ENCODE measurements at places on chromosomes 2 and 18. TPM values are rescaled to one million over a fixed set of nuclear protein-coding genes. Genes with fewer than 3 reads are reported as not detected.

TRIM43 gene
- not detected for total RNA-seq

MYO5B gene
- 0.28 TPM for total RNA-seq

- H3K4me1 ChIP-seq: peaks cover 44% of the 10 kb centered on the region
- H3K27me3 ChIP-seq: peaks cover 2% of the 10 kb centered on the region
- DNase-seq: peak; percentile 74
- peak overlapping the region; percentile 57 for H3K4me3 ChIP-seq
Measured at GRCh38 chr2:205734436-205735037, 52.2 kb downstream of the NRP2 start.

- H3K27ac ChIP-seq: no peak overlapping the region
- H3K36me3 ChIP-seq: no peaks in the 10 kb centered on the region
- H3K27me3 ChIP-seq: peaks cover 7% of the 10 kb centered on the region
- DNase-seq: no peak
Measured at GRCh38 chr2:184599872-184600222, 1.5 kb downstream of the ZNF804A start.

DNA sequence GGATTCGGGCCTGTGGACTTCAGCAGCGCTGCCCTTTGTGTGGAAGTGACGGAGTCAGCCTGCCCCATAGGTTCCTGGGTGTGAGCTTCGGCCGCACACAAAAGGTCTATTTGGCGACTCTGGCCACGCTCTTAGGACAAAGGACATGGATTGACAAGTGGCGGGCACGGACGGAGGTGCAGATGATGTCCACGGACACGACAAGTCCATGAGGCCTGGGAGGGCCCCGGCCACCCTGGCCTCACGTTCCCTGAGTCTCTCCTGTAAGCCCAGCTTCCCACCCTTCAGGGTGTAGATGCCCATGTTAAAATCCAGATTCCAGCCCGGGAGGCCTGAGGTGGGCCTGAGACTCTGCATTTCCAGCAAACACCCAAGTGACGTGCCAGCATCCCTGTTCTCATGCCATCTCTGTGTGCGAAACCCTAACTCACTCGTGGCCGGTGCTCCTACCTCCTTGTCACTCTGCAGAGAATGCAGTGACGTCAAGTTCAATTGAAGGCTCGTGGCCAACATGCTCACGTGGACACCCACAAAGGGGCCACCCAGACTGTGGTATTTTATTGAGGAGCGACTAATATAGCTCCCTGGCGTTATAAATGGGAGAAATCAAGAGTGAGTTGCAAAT lies 111.7 kb downstream of the RTP5 start:
- DNase-seq: no peak
- H3K4me3 ChIP-seq: no peak overlapping the region
- H3K36me3 ChIP-seq: no peaks in the 10 kb centered on the region
- H3K4me1 ChIP-seq: no peaks in the 10 kb centered on the region
- peaks cover 17% of the 10 kb centered on the region for H3K27me3 ChIP-seq

DNA sequence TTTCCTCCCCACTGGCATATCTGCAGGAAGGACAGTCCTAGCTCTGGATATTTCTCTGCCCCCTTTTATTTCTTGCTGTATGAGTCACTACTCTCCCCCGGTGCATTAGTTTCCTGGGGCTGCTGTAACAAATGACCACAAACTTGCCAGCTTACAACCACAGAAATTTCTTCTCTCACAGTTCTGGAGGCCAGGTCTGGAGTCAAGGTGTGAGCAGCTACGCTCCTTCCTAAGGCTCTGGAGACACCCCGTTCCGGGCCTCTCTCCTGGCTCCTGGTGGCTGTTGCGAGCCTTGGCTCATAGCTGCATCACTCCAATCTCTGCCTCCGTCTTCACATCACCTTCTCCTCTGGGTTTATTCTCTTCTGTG lies 34.1 kb downstream of the PTPRM start:
- DNase-seq: peak; percentile 56
- H3K36me3 ChIP-seq: peaks cover 10% of the 10 kb centered on the region
- H3K4me1 ChIP-seq: peaks cover 51% of the 10 kb centered on the region
- no peak overlapping the region for H3K27ac ChIP-seq

DNA sequence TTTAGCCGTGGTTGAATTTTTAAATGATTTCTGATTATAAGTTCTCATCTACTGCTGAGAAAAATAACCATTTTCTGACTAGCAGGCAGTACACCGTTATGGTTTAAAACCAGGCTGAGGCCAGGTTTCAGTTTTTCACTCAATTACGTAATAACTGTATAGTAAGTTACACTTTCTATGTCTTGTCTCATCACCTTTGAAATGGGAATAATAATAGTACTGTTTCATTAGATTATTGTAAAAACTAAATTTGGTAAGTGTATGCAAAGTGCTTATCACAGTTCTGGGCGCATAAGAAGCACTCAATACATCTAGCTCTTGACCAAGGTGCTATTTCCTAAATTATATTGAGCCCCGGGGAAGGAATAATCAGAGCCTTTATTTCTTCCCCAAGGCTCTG lies 76.8 kb downstream of the LIMS1 start:
- no peaks in the 10 kb centered on the region for H3K27me3 ChIP-seq
- peaks cover 48% of the 10 kb centered on the region for H3K4me1 ChIP-seq
- DNase-seq: no peak
- H3K4me3 ChIP-seq: no peak overlapping the region
- H3K27ac ChIP-seq: peak overlapping the region; percentile 19
- no peaks in the 10 kb centered on the region for H3K36me3 ChIP-seq

GRCh38 chr2:191622374-191623320 lies 55.3 kb upstream of the NABP1 start:
- DNase-seq: no peak
- H3K4me3 ChIP-seq: no peak overlapping the region
- peaks cover 3% of the 10 kb centered on the region for H3K36me3 ChIP-seq
- H3K27me3 ChIP-seq: no peaks in the 10 kb centered on the region
- no peak overlapping the region for H3K27ac ChIP-seq

GRCh38 chr18:11324956-11325882 lies 175.8 kb upstream of the PIEZO2 start:
- peaks cover 7% of the 10 kb centered on the region for H3K27me3 ChIP-seq
- peak overlapping the region; percentile 58 for H3K4me3 ChIP-seq
- H3K36me3 ChIP-seq: peaks cover 16% of the 10 kb centered on the region
- DNase-seq: peak; percentile 92
- peak overlapping the region; percentile 95 for H3K27ac ChIP-seq

GRCh38 chr18:68733707-68734106 lies 18.8 kb upstream of the TMX3 start:
- H3K27ac ChIP-seq: peak overlapping the region; percentile 57
- H3K27me3 ChIP-seq: peaks cover 1% of the 10 kb centered on the region
- no peaks in the 10 kb centered on the region for H3K36me3 ChIP-seq
- H3K4me3 ChIP-seq: peak overlapping the region; percentile 67
- H3K4me1 ChIP-seq: peaks cover 26% of the 10 kb centered on the region
- no peak for DNase-seq

DNA sequence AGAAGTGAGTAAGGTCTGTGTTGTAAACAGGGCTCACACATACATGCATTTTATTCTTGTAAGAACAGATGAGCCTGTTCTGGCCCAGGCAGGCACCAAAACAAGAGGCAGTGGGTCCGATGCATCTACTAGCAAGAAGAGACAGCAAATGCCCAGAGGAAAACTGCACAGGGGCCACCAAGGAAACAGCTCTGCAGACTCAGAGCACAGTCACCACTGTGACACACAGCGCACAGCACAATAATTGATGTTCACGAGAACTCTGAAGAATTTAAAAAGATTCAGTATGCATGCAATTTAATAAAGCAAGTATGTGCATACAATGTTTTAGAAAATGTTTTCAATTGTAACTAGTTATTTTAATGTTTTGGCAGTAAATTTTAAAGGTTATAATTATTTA lies 24.8 kb downstream of the LONRF2 start:
- H3K4me1 ChIP-seq: no peaks in the 10 kb centered on the region
- H3K27ac ChIP-seq: no peak overlapping the region
- no peaks in the 10 kb centered on the region for H3K36me3 ChIP-seq

GRCh38 chr18:23502516-23503037 lies 734 bp upstream of the RMC1 start:
- peaks cover 5% of the 10 kb centered on the region for H3K36me3 ChIP-seq
- H3K27me3 ChIP-seq: no peaks in the 10 kb centered on the region
- no peak for DNase-seq
- peak overlapping the region; percentile 76 for H3K27ac ChIP-seq
- H3K4me1 ChIP-seq: peaks cover 44% of the 10 kb centered on the region

DNA sequence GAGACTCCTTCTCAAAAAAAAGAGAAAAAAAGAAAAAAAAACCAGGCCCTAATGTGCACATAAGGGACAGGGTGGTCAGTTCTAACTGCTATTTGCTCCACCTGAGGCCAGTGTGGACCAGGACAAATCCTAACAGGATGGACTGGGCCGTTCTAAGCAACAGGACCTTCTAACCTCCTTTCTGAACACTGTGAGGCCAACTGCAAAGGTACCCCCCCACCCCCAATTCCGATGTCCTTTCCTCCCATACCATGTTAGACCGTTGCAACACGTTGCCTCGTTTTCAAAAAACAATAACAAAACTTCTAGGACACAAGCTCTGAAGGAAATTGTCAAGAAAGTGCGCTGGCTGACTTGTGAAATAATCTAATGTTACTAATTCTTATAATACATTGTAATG lies 1.2 kb downstream of the THAP4 start:
- H3K27me3 ChIP-seq: no peaks in the 10 kb centered on the region
- peaks cover 31% of the 10 kb centered on the region for H3K36me3 ChIP-seq
- no peak for DNase-seq
- peak overlapping the region; percentile 80 for H3K27ac ChIP-seq
- H3K4me1 ChIP-seq: peaks cover 42% of the 10 kb centered on the region

GRCh38 chr18:67845035-67845434 lies 328.5 kb upstream of the DSEL start:
- H3K27ac ChIP-seq: no peak overlapping the region
- H3K4me3 ChIP-seq: 0 out of 2 replicates have a peak overlapping the region, but pooled peaks have one; percentile 14
- peaks cover 9% of the 10 kb centered on the region for H3K4me1 ChIP-seq
- peaks cover 11% of the 10 kb centered on the region for H3K36me3 ChIP-seq

- no peaks in the 10 kb centered on the region for H3K4me1 ChIP-seq
- no peaks in the 10 kb centered on the region for H3K36me3 ChIP-seq
- DNase-seq: no peak
- peaks cover 18% of the 10 kb centered on the region for H3K27me3 ChIP-seq
- no peak overlapping the region for H3K27ac ChIP-seq
- H3K4me3 ChIP-seq: no peak overlapping the region
Measured at GRCh38 chr2:234534515-234534914, 37.6 kb upstream of the ARL4C start.

GRCh38 chr2:158359846-158360245 lies 96.7 kb downstream of the CCDC148 start:
- peaks cover 10% of the 10 kb centered on the region for H3K4me1 ChIP-seq
- peaks cover 7% of the 10 kb centered on the region for H3K27me3 ChIP-seq
- H3K4me3 ChIP-seq: peak overlapping the region; percentile 73

DNA sequence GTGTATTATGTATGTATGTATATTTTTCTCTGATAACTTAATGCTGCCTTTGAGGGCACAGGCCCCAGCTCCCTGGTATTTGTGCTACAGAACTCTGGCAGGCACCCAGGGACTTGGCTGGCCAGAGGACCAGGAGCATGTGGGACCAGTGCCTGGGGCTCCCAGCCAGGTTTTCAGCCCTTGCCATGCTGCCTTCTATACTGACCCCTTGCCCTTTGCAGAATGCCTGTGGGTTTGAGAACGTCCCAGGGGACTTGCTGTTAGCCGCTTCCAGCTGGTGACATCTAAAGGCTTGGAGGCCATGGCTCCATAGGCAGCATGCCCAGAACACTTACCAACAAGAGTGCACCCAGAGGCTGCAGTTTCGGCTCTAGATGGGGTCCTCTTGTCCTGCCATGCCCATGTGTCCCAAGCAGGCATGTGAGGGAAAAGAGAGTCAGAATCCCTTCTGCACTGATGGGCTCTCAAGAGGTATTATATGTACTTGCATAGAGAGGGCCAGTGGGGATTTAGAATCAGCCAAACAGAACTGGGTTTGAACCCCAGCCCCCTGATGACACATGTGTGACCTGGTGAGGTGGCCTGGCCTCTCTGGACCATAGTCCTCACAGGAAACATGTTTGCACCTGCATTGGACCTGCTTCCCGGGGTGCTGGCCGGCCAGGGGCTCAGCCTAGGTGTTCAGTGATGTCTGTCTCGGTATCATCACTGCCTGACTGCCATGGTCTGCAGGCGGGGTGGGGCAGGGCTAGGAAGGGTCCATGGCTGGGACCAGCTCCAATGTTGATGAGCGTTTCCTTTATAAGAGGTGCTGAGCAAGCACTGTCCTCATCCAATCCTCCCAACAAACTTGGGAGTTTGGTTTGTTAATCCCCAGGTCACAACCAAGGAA lies 119.2 kb upstream of the FHL2 start:
- H3K27ac ChIP-seq: no peak overlapping the region
- no peaks in the 10 kb centered on the region for H3K36me3 ChIP-seq
- H3K4me3 ChIP-seq: no peak overlapping the region
- peaks cover 43% of the 10 kb centered on the region for H3K4me1 ChIP-seq

DNA sequence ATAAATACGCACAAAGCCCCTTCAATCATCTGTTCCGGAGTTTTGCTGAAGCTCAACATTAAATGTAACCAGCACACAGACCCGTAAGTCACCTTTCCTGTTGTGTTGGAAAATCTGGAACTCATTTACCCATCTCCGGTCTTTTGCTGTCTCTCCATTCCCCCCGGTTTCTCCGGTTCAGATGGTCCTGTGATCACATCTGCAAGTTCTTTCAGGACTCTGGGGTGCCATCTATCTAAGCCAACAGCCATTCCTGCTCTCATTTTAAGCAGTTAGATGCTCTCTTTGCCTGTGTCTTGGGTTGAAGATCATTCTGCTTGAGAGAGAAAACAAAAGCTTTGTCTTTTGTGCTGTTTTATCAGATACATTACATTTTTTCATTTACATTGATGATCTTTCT lies 91.7 kb upstream of the TGIF1 start:
- DNase-seq: no peak
- peaks cover 27% of the 10 kb centered on the region for H3K27me3 ChIP-seq
- H3K4me3 ChIP-seq: peak overlapping the region; percentile 26
- no peaks in the 10 kb centered on the region for H3K36me3 ChIP-seq

DNA sequence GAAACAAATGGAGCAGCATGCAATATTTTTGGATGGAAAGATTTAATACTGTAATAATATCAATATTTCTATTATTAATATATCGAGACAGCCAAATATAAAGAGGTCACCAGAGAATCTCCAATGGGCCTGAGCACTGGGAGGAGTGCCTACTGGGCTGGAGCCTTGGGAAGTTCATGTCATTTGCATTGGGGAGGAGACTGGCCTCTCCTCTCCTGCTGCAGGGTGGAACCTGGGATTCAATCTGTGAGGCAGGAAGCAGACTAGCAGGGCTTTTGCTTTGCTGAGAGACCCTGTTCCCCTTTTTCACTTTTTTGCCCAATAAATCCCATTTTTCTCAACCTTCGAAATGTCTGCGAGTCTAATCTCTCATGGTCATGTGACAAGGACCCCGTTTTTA lies 390.6 kb upstream of the CYRIA start:
- no peak overlapping the region for H3K27ac ChIP-seq
- H3K36me3 ChIP-seq: no peaks in the 10 kb centered on the region
- DNase-seq: no peak
- no peaks in the 10 kb centered on the region for H3K4me1 ChIP-seq

GRCh38 chr2:204389120-204389519 lies 156.2 kb upstream of the PARD3B start:
- H3K36me3 ChIP-seq: no peaks in the 10 kb centered on the region
- no peak overlapping the region for H3K27ac ChIP-seq
- no peaks in the 10 kb centered on the region for H3K4me1 ChIP-seq
- no peak for DNase-seq
